Naive thymus-derived CD8-positive, alpha-beta T cell (primary cell): ENCODE measurements at places on chromosomes 6 and 20.

DNA sequence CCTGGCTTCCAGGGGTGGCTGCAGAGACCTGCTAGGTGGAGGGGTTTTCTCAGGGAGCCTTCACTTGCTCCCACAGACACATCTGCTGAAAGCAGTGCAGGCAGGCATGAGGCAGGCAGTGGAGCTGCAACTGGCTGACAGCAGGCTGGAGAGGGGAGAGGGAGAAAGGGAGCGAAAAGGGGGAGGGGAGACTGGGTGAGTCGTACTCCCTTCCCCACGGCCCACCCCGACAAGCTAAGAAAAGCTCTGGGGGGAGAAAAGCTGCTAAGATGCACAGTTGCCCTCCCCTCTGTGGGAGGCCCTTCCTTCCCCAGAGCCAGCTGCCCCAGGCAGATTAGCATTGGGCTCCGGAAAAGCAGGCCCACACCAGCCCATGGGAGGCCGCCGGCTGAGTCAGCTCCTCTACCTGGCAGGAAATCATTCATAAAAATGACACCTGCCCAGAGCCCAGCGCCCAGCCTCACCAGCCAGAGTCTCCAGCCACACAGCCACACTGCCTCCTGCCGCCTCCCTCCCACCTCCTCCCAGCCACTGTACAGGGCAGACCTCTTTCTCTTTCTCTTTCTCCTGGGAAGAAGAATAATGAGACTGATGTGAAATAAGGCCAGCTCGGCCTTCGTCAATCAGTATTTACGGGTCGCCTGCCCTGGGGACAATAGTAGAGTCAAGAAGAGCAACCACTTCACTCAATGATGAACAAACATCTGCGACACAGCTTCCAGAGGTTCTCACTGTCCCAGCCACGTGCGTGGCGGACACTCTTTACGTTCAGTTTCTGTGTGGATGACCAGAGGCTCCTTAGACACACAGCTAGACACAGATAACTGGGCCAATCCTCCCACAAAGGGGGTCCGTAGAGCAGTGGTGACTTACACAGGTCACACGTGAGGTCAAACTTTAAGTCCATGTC lies 7.7 kb upstream of the C20orf203 start:
- DNase-seq = no peak

DNA sequence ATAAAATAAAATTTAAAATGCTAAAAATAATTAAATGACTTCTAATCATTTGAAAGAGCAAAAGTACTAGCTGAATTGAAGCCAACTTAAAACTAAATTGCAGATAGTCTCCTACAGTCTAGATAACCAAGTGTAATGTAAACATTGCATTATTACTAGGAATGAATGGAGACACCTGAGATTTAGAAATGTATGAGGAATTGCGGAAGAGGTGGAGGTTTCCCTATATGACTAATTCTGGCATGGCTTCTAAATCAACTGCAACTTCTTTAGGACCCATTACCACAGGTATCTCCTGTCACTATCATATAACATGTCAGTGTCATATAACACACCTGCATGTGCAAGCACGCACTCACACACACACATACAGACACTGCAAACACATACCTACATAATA lies 13.2 kb upstream of the GPR6 start:
- DNase-seq = no peak

- DNase-seq = no peak
These were observed 1.7 kb upstream of the TMEM170B start for GRCh38 chr6:11535801-11536230.

DNA sequence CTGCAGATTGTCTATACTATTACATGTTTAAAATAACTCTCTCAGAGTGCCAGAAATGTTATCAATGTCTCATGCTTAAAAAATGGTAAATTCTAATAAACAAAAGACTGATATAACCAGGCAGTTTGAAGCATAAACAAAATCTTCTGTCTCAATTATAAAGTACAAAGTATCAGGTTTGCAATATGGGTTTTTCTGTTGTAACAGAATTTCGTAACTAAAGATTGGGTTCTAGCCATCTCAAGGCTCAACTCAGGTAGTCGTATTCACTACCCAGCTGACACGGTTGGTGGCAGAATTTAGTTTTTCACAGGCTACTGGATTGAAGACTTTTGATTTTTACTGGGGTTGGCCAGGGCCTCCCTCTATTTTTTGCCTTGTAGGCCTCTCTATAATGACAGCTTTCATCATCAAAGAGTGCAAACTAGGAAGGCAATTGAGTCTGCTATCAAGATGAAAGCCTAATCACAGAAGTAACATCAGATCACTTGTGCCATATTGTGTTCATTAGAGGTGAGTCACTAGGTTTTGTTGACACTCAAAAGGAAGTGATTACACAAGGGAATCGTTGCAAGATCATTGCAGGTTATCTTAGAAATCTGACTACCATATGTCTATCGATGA lies 3.6 kb downstream of the CYP39A1 start:
- DNase-seq = no peak

DNA sequence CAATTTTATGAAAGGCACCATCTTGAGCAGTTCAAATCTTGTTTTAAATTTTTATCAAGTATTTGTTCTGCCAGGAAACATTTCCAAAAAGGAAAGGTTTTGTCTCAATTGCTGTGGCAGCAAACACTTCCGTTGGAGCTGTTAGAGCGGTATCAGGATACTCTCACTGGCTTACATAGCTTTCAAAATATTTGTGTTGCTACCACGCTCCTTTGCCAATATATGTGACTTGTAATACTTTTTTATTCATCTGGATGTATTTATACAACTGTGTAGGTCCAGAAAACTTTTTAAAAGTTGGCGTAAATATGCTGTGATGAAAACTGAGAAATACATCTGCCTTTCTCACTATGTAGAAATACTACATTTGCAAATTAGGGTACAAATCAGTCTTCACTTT lies 37.8 kb upstream of the NHSL1 start:
- no peak for DNase-seq
